ENCODE measurements at places on chromosomes 2 and 18.

DNA sequence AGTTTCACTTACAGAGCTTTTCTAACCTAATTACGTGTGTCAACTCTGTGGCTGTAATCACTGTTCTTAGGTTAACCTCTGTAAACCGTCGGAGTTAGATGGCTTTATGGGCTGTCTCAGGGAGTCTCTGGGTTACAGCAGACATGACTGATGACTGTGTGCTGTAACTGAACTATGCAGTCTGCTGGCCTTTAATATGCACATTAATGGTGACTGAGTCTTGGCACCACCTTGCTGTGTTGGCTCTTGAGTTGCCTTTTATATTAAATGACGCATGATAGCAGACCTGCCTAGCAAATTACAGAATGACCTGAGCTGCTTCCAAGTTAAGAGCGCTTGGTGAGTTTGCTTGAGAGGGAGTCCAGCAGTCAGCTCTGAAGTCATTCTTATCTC lies 90.1 kb downstream of the ACKR3 start:
- no peak for DNase-seq

DNA sequence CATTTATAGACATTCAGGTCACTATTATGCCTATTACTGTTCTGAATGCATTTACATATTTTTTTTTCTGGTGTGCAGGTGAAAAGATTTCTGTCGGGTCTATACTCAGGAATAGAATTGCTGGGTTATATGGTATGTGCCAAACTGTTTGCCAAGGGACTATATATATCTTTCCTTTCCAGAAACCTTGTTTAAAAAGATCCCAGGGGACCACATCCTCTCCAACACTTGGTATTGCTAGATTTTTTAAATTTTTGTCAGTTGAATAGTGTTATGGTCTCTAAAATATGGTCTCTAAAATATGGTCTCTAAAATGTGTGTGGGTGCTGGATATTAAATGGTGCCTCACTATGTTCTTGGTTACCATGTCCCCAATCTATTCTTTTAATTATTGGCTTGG lies 131.3 kb downstream of the INSIG2 start:
- DNase-seq = no peak

DNA sequence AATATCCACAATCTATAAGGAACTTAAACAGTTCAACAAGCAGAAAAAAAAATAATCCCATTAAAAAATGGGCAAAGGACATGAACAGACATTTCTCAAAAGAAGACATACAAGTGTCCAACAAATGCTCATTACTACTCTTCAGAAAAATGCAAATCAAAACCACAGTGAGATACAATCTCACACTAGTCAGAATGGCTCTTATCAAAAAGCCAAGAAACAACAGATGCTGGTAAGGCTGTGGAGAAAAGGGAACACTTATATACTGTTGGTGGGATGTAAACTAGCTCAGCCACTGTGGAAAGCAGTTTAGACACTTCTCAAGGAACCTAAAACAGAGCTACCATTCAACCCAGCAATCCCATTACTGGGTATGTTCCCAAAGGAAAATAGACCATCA lies 7.2 kb upstream of the CRYGB start:
- DNase-seq = no peak

- no peak for DNase-seq
Measured at GRCh38 chr2:159108181-159108893, 139.9 kb downstream of the TANC1 start.

DNA sequence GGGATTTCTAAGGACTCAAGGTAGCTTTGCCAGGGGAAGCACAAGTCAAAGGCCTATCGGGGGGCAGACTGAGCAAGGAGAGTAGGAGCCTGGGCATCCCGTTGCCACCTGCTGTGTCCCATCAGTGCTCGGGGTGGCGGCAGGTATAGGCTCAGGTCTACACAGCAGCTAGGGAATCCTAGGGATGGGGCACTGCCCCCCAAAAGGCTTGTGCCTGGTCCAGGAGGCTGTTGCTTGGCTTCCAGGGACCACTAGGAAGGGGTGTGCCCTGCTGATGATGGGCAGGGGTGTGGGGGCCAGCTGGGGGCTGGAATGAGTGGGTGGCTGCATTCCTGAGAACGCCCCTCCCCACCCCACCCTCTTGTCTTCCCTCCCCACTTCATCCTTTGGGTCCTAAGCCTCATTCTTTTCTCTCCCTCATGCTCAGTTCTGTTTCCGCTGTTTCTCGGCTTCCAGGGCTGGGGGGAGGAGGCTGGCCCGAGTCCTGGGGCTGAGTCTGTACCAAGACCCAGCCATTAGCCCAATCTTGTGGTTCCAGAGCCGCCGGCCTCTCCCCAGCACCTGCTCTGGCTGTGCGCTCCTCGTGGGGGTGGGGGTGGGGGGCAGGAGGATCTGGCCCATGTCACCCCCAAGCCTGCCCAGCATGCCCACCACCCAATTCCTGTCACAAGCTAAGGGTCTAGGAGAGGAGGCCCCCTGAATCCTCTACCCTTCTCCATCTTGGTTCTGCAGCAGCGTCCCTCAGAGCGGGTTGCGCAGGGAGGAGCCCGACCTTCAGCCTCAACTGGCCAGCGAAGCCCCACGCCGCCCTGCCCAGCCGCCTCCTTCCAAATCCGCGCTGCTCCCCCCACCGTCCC lies 12.8 kb downstream of the SPEG start:
- peak; percentile 80 for DNase-seq

GRCh38 chr18:59736061-59736460 lies 38.8 kb upstream of the CCBE1 start:
- no peak for DNase-seq

- no peak for DNase-seq
Measured at GRCh38 chr2:137049518-137049917, 284.2 kb downstream of the THSD7B start.

DNA sequence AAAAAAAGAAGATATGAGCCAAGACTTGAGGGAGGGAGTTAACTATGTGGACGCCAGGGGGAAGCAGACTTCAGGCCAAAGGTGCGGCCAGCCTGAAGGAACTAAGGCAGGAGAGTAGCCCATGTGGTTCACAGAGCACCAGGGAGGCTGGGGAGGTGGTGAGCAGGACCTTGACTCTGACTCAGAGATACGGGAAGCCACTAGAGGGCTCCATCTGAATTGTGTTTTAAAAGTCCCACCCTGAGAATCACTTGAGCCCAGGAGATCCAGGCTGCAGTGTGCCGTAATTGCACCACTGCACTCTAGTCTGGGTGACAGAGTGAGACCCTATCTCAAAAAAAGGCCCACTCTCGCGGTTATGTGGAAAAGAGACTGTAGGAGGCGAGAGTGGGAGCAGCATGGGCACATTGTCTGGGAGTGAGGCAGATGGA lies 12.3 kb downstream of the CEP192 start:
- DNase-seq = peak; percentile 50
